ENCODE measurements at places on chromosomes 16 and 17. TPM values are rescaled to one million over a fixed set of nuclear protein-coding genes. Genes with fewer than 3 reads are reported as not detected.
A peak's percentile ranks its signal among the peaks of the same experiment; 100 is the strongest.

DNA sequence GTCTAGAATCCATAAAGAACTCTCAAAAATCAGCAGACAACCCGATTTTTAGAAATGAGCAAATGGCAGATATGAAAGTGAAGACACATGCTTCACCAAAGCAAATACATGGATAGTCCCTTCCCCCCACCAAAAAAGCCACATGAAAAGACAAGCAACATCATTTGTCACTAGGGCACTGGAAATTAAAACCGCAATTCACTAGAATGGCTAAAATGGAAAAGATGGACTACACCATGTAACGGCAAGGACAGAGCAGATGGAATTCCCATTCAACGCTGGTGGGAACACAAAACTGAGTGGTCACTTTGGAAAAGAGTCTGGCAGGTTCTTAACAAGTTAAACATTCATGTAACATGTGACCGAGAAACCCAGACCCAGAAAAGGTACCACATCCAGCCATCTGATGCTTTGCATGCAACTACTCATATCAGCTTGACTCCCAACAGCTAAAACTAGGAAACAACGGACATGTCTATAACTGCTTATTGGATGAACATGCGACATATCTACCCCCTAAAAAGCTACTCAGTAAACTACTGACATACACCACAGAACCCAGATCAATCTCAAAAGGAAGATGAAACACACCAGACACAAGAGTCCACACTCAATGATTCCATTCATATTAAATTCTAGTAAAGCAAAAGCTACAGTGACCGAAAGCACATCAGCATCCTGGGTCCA, 132.6 kb downstream of the ZNF778 start:
- DNase-seq = no peak

DNA sequence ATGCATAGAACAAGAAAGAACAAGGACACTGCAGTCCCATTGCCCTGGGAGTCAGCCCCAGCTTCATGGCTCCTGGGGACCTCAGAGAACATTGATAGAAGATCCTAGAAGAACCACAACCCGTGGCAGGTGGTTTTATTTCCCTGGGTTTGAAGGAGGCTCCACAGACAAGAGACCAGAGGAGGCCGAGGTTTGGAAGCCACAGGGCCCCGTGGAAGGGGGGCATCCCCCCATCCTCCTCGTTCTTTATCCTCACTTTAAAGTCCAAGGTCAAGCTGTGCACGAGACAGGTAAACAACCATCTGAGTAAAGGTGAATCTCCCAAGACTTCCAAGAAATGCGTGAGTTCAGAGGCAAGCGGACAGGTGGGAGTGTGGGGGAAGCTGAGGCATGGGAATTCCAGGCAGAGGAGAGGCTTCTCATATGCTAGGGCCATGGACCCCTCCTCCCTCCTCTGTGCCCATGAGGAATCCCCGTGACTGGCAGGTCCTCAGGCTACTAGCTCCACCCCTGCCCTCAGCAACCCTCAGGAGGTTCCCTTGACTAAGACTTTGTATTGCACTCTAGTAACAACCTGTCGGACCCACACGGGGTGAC, 849 bp upstream of the SULT1A1 start:
- DNase-seq = no peak

Gene NPW
- not detected for total RNA-seq

Gene CIBAR2
- total RNA-seq = not detected

Gene CFAP97D1
- under 0.01 TPM for total RNA-seq

- no peak for DNase-seq
Measured at GRCh38 chr16:75074920-75075687, 41.5 kb downstream of the LDHD start.

Gene CES3
- 1.3 TPM for total RNA-seq

DNA sequence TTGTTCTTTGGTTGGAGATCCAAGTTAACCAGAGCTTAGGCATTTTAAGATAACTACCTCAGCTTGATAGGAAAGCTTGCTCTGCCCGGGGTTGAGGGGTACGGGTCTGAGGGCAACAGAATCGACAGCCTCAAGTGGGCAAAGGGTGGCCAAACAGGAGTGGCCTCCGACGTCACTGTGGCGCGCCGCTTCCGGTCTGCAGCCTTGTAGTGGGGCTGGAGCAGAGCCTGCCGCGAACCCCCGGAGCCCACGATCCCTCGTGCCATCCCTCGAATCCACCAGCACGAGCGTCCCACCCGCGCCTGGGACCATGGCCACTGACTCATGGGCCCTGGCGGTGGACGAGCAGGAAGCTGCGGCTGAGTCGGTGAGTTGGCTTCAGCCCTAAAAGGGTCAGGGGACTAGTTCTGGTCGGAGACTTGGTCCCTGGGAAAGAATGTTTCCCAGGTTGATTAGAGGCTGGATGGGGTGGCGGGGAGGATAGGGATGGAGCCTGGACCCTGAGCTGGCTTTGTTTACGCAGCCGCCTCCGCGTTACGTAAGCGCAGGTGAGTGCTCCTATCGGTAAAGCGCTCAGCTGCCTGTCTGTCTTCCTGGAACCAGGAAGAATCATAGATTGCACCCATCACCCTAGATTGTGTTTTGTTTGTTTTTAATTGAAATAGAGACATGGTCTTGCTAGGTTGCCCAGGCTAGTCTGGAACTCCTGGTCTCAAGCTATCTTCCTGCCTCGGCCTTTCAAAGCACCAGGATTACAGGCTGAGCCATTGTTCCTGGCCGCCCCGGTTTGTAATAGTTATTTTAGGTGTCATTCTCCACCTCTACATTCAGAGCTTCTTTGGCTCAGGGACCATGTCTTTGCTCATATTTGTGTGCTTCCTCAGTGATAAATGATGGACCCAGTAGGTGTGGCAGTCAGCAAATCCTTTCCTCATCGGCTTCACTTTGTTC, at the start of gene DDX19B:
Gene DDX19B (plus strand): TSS at position 199 of the 951 bp plus-strand sequence. CDS start 112 bp downstream, at position 311.
- DNase-seq = peak; percentile 49

Gene C1QL1
- total RNA-seq = 0.45 TPM

Gene PLA2G10
- total RNA-seq = not detected

Gene KRTAP4-9
- total RNA-seq = not detected

DNA sequence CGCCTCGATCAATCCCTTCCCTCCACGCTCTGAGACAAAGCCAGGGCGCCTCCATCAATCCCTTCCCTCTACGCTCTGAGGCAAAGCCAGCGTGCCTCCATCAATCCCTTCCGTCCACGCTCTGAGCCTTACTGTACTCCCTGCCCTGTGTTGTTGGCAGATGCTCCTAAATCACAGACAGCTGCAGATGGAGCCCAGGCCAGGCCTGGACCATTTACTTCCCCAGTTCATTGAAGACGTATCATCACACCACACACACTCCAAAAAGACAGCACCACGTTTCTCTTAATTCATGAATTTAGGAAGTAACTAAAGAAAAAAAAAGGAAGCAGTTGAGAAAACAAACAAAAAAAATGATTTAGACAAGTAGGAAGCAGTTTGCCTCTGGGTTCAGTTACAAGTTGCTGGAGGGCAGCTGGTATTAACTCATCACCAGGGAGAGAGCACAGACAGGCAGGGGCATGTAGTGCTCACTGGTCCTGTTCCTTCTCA, 7.4 kb upstream of the CD300LD start:
- DNase-seq = no peak

Gene CD300E
- total RNA-seq = not detected

Gene GLIS2
- total RNA-seq = 13.5 TPM

DNA sequence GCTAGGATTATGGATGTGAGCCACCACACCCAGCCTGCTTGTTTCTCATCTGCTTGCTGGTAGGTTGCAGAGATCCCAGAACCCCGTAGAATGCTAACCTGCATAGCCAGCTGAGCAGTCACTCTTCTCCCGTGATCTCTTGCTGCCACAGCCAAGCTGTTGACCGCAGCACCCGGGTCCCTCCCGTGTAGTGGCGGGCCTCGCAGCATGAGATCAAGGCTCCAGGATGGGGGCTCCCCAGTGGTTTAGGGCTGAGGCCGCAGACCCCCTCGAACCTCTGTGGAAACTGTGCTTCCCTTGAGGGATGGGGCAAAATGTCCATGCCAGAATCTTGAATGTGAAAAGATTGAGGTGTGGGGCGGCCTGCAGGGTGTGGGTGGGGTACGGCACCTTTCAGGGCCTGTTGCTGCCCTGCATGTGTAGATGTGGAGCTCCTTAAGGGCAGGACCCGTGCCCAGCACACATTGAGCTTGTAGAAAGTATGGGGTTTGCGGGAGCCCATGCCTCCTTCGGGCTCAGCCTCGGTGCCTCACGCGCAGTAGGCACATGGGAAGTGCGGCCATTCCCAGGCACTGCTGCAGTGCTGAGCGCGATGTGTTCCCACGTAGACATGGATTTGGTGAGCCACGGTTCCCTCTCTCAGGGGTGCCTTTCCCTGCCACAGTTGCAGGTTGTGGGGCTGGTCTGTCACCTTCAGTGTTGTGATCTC, 99.9 kb downstream of the BANP start:
- DNase-seq = no peak

Data from renal cortical epithelial cell (primary cell).